ENCODE measurements at places on chromosomes 1 and 21.

DNA sequence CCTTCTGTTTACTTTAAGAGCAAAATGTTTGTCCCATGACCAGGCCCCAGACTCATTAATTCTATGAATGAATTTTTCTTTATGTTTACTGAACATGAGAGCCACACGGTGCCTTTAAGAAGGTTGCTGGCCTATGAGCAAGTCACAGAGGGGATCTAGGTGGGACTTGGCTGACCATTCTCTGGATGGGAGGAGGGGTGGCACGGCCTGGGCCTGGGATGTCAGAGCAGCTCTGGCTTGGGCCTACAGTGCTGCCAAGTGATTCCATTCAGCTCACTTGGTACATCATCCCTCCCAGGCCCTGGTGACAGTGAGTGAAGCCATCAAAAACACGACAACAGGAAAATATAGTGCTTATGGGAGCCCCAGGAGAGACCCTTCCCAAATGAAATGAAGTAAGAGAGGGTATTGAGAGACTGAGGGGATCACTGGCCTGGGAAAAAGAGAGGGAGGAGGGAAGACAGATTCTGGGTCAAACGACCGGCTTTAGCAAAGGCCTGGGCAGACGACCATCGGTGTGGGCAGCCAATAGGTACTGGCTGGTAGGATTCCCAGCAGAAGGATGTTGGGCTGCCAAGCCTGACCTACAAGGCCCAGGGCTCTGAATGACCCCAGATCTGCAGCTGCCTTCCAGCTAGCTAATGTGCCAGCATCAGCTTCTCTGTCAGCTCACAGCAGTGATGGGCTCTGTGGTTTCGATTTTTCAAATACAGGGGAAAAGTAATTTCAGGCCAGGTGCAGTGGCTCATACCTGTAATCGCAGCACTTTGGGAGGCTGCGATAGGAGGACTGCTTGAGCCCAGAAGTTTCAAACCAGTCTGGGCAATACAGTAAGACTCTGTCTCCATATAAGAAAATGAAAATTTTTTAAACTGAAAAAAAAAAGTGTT is 3.3 kb downstream of the TMEM53 start:
- no peak for DNase-seq

GRCh38 chr1:237736372-237737029 is 154.2 kb downstream of the ZP4 start:
- DNase-seq, result no peak

- no peak for DNase-seq
Measured at GRCh38 chr1:202125611-202126010, 2.9 kb downstream of the GPR37L1 start.

- no peak for DNase-seq
Measured at GRCh38 chr1:198267921-198268320, 111.1 kb downstream of the NEK7 start.

- DNase-seq, result no peak
Measured at GRCh38 chr21:45525910-45526306, 16.3 kb downstream of the SLC19A1 start.

DNA sequence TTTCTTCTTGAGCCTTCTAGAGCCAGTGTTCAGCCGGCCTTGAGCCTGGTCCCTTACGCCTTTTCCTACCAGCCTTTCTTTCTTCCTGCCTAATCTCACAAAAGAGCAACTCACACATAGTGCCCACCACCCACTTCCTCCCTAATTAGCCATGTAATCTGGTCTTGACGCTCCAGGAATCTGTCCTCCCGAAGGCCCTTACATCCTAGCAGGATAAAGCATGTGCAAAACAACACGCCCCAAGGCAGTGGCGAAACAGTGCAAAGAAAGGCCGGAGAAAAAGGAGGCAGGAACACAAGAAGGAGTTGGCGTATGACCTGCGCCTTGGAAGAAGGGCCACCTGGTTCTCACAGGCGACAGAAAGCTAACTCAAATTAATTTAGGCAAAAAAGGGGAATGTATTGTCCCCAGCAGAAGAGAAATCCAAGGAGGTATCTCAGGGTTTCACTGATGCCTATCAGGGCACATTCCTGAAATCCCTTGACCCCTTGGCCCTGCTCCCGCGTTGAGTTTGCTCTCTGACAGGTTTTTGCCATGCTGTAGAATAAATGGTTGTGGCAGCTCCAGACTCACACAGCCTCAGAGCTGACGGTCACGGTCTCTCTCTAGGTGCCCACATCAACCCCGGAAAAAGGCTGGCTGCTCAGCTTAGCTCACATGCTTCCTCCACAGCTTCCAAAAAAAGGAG is 79.0 kb downstream of the ZNF281 start:
- DNase-seq, result no peak

DNA sequence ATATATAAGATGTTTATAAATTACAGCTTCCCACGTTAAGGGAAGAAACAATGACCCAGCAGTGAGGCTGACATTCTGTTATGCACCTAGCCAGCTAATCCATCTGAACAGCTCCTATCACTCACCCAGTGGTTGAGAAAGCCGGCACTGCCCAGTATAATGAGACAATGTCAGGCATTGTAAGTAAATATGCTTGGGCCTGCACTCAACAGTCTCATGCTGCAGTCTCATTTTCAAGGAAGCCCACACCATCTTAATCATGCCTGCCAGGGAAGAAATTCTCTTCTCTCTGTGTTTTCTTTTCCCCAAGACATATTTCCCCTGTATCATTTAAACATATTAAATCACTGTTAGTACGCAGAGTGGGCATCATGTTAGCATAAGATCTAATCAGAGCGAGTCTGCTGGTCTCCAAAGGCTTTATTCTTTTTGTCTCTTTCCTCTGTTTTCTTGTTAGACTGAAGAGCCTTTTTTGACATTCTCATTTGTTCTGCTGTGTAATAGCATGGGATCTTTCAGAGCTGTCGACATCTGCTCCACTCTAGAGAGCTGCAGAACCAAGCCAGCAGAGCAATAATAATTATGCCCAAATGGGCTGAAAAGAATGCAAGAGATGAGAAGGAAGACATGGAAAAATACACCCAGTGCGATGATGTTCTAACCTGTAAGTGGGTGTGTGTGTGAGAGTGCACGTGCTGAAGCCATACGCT is 67.6 kb upstream of the SLC22A15 start:
- no peak for DNase-seq

GRCh38 chr1:10693497-10694273 is 102.8 kb downstream of the CASZ1 start:
- DNase-seq, result no peak

GRCh38 chr1:223849352-223850254 is 3.9 kb upstream of the TP53BP2 start:
- no peak for DNase-seq

DNA sequence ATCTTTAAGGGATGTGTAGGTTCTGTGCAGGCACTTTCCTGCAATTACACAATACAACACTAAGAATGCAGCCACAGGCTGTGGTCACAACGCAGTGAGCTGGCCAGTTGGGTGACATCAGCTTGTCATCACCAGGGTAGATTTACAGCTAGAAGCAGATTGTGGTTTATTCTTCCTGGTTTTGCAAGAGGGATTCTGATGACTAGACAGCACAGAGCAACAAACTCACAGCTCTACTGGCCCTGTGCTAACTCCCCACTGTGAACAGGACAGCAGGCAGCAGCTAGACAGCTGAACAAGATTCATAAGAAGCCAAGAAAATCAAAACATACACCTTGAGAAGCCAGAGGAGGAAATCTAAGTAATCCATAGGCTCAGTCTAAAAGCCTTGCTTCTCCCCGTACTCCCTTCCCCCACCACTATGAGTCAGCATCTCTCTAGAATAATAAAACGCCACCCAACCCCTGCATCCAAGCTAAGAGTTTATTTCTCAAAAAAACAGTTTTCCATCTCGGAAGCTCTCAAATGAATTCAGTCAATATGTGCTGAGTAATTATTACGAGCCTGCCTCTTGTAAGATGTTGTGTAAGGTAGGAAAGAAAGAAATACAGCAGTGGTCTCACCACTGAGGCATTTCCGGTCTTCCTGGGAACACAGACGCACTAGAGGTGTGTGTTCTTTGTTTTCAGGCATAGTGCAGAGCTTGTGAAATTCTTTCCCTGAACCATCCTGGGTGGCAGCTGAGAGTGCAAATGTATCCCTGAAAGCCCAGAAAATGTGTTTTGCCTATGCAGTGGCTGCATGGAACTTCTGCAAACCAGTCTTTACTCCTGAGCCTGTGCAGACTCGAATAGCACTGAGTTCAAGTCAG is 162.8 kb downstream of the NTPCR start:
- DNase-seq, result no peak

DNA sequence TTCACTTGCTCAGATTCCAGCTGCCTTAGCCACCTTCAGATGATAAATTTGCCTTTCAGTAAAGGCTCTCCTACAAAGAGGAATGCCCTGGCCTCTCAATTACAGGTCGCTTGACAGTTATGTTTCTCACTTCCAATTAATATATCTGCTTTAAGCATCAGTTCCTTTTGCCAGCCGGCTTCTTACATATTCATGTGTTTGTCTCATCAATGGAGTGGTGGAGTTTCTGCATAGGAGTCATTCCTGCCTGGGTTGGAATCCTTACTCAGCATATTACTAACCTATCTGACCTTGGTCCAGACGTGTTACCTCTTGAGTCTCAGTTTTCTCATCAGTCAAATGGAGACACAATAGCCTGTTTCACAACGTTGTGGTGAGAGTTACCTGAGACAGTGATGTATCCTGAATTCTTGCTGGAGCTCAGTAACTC is 9.4 kb upstream of the SESN2 start:
- DNase-seq, result no peak

DNA sequence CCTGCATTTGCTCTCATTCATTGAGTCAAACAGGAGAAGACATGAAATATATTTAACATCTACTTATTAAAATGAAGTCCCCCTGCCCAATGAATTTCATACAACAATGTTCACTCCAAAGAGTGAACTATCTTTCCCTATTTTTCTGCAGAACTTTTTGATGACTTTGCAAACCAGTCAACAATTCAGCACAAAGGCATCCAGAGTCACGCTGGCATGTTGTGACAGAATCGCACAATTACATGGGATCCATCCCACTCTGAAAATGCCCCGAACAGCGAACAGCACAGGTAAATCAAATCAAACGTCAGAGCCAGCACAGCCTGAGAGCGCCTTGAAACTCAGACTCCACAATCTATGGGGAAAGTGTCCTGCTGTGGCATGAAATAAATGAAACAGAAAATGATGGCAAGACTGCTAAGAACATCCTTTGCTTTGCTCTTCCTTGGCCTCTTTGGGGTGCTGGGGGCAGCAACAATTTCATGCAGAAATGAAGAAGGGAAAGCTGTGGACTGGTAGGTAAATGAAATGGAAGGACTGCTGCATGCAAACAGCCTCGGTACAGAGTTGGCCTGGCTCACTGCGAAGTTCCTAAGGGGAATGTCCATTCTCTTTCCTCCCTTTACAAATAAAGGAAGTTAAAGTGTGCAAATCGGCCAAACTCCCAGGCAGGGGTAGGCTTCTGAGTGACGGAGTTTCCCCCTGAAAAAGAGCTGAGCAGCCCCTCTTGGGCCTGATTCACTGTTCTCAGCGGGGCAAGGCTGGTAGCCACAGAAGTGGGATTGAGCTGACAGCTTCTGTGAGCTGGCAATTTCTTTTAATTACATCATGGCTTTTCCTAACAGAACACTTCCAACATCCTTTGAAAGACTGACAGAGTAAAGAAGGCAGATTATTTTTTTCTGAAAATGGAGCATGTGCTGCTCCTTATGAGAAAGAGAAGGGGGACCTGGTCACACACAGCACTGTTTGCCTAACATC is at the start of gene DNASE2B:
Gene DNASE2B, plus strand, starts transcription at position 310 of the 981 bp plus-strand sequence. Its CDS starts 81 bp downstream, at position 391.
- DNase-seq, result no peak

- DNase-seq, result no peak
Measured at GRCh38 chr1:46457178-46457577, 32.5 kb upstream of the DMBX1 start.

GRCh38 chr1:31605908-31606427 is 11.5 kb upstream of the HCRTR1 start:
- no peak for DNase-seq

- no peak for DNase-seq
Measured at GRCh38 chr21:26948194-26948593, 18.7 kb downstream of the ADAMTS5 start.

DNA sequence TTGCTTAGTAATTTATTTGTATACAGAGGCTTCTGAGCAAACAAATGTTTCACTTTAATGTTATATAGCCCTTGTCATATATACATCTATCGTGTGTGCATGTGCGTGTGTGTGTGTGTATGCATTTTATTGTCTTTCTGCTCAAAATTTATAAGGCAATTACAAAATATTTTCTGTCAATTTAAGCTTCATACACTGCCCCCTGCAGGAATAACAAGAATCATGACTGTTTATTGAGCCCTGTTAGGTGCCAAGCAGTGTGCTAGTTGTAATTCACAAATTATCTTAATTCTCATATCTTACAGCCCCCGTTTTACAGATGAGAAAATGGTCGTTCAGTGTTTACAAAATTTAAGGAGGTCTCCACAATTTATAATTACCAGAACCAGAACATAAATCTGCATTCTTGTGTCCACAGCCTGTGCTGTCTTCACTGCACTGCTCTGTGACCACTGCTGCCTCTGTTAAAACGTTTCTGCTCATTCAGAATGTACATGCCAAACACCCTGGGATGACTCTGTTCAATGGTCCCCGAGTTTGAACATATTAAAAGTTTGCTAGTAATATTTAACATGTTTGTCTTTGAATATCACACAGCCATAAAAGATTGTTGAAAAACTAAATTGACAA is 181.3 kb downstream of the ATP6V1G3 start:
- DNase-seq, result no peak

GRCh38 chr1:209768354-209768774 is 12.5 kb downstream of the TRAF3IP3 start:
- DNase-seq, result no peak

- DNase-seq, result no peak
Measured at GRCh38 chr1:62361431-62361830, 42.2 kb upstream of the KANK4 start.

DNA sequence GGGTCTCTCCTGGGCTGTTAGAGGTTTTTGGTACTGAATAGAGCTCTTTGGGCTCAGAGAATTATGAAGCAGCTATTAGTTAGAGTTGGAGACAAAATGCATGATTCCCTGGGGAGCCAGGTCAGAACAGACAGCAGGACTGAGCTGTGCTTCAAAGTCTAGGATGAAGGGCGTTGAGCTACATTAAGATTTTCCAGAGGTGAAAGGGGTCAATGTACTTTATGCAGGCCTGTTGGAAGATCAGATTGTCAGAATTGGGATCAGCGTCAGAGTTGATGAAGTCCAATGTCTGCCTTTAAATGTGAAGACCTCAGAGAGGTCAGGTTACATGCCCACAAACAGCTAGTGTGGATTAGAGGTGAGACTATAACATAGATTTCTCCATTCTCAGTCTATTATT is 53.8 kb downstream of the RGS5 start:
- no peak for DNase-seq

- no peak for DNase-seq
Measured at GRCh38 chr1:178120088-178120487, 26.2 kb downstream of the RASAL2 start.

GRCh38 chr1:109637446-109637845 is 17.8 kb downstream of the AMPD2 start:
- no peak for DNase-seq

- no peak for DNase-seq
Measured at GRCh38 chr1:158022554-158023312, 29.3 kb downstream of the KIRREL1 start.

GRCh38 chr1:165073185-165074007 is 283.1 kb downstream of the LMX1A start:
- no peak for DNase-seq

Data from stimulated activated CD4-positive, alpha-beta T cell treated with anti-CD3 and anti-CD28 coated beads, TNF-alpha, amount 100 ng/mL, for 4 hours (primary cell).